ENCODE measurements at places on chromosomes 2 and 18.

DNA sequence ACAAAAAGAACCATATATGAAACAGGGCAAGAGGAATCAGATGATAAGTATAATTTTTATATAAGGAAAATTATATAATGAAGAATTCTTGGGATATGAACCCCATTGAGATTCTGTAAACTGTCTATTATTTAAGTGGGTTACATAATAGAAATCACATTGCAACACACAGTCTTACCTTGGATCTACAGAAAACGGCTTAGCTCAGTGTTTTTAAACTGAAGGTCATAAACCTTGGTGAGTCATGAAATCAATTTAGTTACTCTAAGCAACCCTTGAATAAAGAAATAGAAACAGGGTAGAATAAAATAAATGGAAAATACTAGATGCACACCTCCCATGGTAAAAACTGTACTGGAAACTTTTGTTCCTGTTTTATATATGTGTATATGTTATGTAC lies 50.7 kb downstream of the METTL8 start:
- DNase-seq = no peak

DNA sequence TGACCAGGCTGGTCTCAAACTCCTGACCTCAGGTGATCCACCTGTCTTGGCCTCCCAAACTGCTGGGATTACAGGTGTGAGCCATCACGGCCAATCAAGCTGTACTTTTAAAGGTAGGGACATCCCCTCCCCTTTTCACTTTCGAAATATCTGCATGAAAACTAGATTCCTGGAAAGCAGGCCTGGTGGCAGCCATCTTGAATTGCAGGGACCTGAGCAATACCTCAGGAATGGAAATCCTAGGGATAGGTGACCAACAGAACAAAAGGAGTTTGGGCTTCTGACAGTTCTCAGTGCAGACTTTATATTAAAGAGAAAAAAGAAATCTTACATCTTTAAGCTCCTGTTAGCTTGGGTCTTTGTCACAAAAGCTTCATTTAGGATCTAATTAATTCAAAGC lies 62.6 kb downstream of the KLF7 start:
- no peak for DNase-seq

DNA sequence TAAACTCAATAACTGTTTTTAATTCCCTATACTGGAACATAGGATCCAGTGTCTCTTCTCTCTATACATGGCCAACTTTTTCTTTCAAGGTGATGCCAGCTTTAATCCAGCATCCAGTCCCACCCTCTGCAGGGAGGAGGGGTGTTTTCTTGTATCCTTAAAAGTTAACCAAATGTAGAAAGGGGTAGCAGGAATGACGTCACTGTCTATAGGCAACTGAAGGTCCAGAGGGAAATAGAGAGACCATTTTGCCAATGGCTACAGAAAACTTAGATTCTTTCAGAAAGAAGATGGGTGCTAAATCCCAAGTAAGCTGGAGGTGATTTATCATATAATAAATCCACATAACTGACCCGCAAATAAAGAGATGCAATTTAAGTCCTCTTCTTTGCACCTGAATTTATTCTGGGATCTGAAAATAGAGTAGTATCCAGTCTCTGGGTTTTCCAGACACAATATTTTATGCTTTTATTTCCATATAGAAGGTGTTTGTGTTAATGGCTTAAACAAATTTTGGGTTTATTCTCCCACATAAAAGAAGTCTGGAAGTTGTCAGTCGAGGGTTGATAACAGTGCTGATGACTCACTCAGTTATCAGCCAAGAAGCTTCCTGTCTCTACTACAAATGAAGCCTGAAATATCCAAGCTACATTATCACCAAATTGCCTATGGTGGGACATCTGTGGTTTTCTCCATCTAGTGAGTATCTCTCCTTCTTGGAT lies 5.7 kb upstream of the DNER start:
- no peak for DNase-seq

GRCh38 chr2:221203125-221203524 lies 369.0 kb downstream of the EPHA4 start:
- no peak for DNase-seq

GRCh38 chr2:207444756-207445155 lies 85.0 kb upstream of the CREB1 start:
- no peak for DNase-seq

- DNase-seq = no peak
Observed at GRCh38 chr2:104431701-104432121, 422.2 kb upstream of the POU3F3 start.

DNA sequence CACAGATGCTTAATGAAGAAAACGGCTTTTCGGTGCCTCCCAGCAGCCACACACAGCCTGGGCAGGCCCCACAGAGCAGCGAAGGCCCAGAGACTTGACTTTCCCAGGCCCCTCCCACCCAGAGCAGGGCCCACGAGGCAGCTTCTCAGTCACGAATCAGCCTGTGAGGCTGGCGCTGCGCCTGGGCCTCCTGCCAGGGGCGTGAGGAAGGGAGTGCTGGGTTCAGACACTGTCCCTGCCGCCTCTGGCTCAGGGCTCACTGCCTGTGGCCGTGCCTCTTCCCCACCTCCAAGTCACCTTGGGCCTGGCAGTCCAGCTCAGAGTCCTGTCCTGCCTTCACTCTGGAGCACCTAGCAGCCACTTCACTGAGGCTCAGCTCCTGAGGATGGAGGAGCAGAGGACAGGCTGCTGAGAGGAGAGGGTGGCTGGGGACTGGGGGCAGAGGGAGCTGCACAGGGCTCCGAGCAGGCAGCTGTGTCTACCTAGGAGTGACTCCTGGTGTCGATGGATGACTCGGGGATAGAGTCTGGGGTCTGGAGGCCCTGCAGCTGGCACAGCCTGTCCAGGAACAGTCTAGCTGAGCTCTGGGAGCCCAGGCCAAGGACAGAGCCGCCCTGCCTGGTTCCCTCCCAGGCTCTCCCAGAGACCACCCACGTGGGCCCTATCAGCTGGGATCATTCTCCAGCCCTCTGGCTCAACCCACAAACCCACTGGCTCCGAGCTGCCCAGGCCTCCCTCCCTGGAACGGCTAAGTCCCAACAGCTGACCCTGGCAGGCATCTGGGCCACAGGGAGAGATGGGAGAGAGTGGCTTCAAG lies 36.4 kb upstream of the FOSL2 start:
- peak; percentile 85 for DNase-seq

GRCh38 chr18:75247611-75248421 lies 37.2 kb downstream of the TSHZ1 start:
- DNase-seq = no peak

DNA sequence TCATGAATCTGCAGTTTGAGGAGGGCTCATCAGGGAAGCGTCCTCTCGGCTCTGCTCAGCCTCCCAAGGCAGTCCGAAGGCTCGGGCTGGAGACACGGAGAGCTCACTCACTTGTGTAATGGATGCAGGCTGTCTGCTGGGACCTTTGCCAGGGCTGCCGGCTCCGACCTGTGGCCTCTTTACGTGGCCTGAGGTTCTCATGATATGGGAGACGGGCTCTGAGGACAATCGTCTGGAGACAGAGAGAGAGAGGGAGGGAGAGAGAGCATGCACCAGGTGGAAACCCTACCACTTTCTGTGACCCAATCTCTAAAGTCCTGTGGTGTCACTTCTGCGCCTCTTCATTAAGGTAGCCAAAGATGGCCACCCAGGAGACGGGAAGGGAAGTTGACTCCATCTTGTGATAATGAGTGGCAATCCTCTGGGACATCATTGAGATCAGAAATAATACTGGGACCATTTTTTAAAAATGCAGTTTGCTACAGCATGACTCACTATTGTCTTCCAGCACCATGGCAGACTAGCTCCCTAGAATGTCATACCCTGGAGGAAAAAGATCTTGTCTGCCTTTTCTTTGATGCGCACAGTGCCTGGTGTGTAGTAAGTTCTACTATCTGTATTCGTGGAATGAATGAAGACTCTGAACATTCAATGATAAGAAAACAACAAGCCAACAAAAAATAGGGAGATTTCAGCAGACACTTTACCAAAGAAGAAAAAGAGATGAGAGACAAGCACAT lies 60.2 kb downstream of the CD8B2 start:
- DNase-seq = peak; percentile 57

- no peak for DNase-seq
Observed at GRCh38 chr2:29245742-29246382, 130.6 kb downstream of the CLIP4 start.

- peak; percentile 29 for DNase-seq
Observed at GRCh38 chr2:120431386-120432292, 85.7 kb downstream of the INHBB start.

GRCh38 chr2:85724731-85725181 lies 29.0 kb upstream of the ATOH8 start:
- no peak for DNase-seq

DNA sequence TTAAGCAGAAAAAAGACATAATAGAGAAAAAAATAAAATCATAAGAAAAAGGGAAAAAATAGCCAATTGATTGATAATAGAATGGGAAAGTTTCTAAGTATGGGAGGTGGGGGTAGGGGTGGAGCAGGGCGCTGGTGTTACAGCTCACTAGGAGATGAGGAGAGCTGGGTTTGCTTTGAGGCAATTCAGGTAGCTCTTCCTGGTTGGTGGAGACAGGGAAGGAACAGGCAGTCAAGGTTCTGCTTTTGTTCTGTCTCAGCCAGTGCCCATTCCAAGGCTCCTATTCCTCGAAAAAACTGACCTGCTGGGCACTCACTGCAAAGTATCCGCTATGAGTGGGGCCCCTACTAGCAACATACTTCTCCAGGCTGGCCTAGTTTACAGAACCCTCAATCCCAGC lies 1.7 kb upstream of the CNNM4 start:
- no peak for DNase-seq

DNA sequence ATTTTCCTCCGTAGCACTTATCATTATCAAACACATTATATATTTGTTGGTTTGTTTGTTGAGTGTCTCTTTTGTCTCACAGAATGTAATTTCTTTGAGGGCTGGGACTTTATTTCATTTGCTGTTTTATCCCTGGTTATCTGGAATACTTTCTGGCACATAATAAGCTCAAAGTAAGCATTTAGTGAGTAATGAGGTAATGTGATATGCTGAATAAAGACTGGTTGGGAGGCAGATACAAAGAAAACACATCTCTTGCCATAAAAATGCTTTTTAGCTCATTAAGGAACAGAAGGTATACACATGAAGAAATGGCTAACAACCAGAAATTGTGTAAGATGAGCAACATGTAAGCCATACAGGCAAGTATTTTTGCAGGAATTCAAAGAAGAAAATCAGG lies 1411.8 kb downstream of the LRP1B start:
- DNase-seq = no peak

DNA sequence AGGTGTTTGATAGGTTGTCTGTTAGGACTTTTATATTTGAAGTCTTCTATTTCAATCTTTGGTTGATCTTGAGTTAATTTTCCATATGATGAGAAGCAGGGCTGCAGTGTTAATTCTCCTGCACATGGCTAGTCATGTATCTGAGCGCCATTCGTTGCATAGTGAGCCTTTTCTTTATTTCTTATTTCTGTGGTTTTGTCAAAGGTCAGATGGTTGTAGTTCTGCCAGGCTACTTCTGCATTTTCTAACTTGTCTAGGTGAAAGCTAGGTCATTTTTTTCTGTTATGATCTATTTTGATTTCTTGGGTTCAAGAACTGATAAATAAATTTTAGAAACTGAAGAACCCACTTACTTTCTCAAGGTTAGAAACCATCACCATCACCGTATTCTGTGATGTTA lies 56.7 kb downstream of the CCDC74A start:
- DNase-seq = no peak

- peak; percentile 33 for DNase-seq
Observed at GRCh38 chr2:45191976-45192375, 182.7 kb upstream of the SIX2 start.

GRCh38 chr2:214477305-214477704 lies 66.5 kb downstream of the VWC2L start:
- no peak for DNase-seq

DNA sequence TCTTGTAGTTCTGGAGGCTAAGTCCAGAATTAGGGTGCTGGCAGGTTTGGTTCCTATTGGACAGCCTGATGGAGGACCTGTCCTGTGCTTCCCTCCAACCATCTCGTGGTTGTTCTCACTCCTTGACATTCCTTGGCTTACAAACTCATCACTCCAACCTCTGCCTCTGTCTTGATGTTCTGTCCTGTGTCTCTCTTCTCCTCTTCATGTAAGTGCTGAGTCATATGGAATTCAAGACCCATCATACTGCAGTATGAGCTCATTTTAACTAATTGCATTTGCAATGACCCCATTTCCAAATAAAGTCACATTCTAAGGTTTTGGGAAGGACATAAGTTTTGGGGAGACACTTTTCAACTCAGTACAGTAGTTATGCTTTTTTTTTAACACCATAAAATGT lies 374.7 kb downstream of the TRIB2 start:
- no peak for DNase-seq

GRCh38 chr2:182142062-182142461 lies 156.4 kb downstream of the PPP1R1C start:
- DNase-seq = no peak

DNA sequence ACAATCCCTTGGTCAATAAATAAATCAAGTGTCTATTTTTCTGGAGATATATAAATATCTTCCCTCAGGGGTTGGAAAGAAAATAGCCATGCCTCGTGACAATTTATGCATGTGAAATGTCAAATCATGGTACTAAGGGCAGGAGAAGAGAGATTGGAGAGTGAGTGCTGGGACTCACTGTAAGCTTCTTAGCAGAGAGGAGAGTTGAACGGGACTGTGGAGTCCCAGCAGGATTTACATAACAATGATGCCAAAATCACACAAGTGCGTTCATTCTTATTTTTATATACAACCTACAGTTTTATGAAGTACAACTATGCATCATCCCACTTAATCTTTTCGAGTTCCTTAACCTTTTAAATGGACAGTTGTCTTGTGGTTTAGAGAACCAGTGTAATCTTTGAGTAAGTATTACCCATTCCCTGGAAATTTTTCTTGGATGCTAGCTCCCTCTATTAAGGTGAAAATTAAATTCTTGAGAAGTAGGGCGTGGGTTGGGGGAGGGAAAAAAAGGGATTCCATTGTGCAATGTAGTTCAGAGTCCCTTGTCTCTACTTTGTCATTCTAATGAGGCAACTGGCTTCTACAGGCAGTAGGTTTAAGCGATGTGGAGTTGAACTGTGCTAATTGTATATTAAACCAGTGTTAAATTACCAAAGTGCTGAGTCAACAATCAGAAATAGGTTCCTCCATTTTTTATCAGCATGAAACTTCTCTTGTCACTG lies 143.6 kb upstream of the EPHA4 start:
- DNase-seq = no peak

DNA sequence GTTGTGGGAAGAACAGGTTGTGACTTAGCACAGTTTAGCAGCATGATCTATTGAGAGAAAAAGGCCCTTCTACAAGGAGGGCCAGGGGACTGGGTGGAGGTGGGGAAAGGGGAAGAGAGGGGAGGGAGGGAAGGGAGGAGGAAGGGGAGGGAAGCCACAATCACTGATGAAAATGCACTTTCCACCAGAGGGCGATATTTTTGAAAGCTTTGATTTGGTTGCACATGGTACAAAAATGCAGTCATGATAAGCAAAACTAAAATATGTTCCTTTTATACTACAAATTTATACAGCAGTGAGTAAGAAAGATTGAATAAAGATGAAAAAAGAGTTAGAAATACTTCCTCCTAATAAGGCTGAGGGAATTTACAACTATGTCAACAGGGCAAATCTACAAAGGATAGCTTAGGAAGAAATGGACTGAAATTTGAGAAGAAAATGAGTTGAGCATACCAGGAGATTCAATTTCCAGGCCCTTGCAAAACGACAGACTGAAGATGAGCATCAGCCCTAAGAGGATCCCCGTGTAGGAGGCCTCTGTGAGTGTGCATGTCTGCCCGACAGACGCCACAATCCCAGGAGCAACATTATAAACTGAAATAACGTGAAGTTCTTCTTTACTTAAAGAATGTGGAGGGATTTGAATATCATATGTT lies 17.2 kb downstream of the SH3YL1 start:
- no peak for DNase-seq

GRCh38 chr2:45725731-45726130 lies 74.3 kb downstream of the PRKCE start:
- DNase-seq = no peak

- no peak for DNase-seq
Observed at GRCh38 chr18:8586941-8587340, 22.3 kb upstream of the RAB12 start.
